ENCODE measurements at places on chromosomes 6 and 20. TPM values are rescaled to one million over a fixed set of nuclear protein-coding genes. Genes with fewer than 3 reads are reported as not detected.
A peak's percentile ranks its signal among the peaks of the same experiment; 100 is the strongest.

GRCh38 chr6:143323729-143324470 is 126.6 kb downstream of the ADAT2 start:
- no peaks in the 10 kb centered on the region for H3K27me3 ChIP-seq
- H3K27ac ChIP-seq, result no peak overlapping the region
- no peak for DNase-seq
- H3K4me1 ChIP-seq, result no peaks in the 10 kb centered on the region
- H3K4me3 ChIP-seq, result no peak overlapping the region

- no peaks in the 10 kb centered on the region for H3K4me1 ChIP-seq
- no peak for DNase-seq
- H3K27me3 ChIP-seq, result no peaks in the 10 kb centered on the region
- no peak overlapping the region for H3K27ac ChIP-seq
These were observed 2.7 kb downstream of the CDC5L start for GRCh38 chr6:44390158-44390683.

DNA sequence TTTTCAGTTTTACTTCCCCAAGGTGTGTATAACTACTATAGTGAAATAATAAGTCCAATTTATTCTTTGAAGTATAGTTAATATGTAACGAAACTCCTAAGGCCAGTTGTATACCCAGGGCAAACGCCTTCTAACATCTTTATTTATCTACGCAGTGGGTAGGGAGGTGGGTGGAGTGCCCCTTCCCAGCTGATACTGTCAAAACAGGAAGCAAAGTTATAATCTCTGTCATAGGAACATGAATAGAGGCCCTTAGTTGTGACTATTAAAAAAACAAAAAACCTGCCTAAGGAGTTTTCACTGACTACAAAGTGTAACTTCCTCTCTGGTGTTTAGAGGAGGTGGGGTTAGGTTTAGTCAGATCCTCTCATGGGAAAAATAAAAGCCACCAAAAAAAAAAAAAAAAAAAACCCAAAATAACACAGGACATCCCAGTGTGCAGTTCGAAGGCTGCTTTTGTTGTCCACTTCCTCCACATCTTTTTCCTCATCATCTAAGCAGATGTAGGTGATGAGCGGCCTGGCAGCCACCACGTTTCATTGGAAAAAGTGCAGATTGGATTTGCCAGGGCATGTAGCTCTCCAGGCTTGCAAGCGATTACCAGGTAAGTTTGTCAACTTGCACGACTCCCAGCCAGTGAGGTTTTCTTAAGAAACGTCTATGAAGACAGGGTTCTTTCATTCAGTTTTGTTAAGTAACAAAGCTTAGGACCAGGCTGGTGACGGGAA is 58.7 kb downstream of the UTRN start:
- DNase-seq, result no peak
- no peaks in the 10 kb centered on the region for H3K36me3 ChIP-seq
- no peak overlapping the region for H3K4me3 ChIP-seq
- H3K27me3 ChIP-seq, result no peaks in the 10 kb centered on the region
- H3K4me1 ChIP-seq, result peaks cover 5% of the 10 kb centered on the region

- no peak overlapping the region for H3K4me3 ChIP-seq
- H3K27me3 ChIP-seq, result peaks cover 54% of the 10 kb centered on the region
- H3K4me1 ChIP-seq, result peaks cover 15% of the 10 kb centered on the region
- DNase-seq, result no peak
- H3K27ac ChIP-seq, result no peak overlapping the region
These were observed 32.6 kb downstream of the SF3B5 start for GRCh38 chr6:144062786-144063185.

- H3K27me3 ChIP-seq, result no peaks in the 10 kb centered on the region
- no peak overlapping the region for H3K27ac ChIP-seq
- peaks cover 16% of the 10 kb centered on the region for H3K36me3 ChIP-seq
- DNase-seq, result no peak
These were observed 25.3 kb downstream of the AAR2 start for GRCh38 chr20:36261389-36262105.

DNA sequence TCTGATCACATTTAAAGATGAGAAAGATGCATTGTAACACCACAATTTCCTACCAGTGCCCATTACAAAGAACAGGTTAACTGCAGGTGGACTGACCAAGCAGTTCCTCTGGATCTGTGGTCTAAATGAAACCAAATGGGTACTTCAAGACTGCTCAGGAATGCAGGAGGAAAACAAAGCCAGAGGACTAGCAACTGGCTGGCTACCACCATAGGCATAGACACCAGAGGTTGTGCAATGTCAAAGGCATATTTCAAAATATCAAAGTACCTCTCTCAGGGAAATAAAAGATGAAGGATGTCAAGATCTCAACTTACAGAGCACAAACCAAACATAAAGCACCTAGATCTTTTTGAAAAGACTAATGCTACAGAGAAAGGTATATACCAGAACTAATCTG is 65.5 kb downstream of the GMDS start:
- H3K27me3 ChIP-seq, result no peaks in the 10 kb centered on the region
- no peak for DNase-seq
- H3K36me3 ChIP-seq, result no peaks in the 10 kb centered on the region
- no peaks in the 10 kb centered on the region for H3K4me1 ChIP-seq
- H3K27ac ChIP-seq, result no peak overlapping the region
- H3K4me3 ChIP-seq, result no peak overlapping the region

DNA sequence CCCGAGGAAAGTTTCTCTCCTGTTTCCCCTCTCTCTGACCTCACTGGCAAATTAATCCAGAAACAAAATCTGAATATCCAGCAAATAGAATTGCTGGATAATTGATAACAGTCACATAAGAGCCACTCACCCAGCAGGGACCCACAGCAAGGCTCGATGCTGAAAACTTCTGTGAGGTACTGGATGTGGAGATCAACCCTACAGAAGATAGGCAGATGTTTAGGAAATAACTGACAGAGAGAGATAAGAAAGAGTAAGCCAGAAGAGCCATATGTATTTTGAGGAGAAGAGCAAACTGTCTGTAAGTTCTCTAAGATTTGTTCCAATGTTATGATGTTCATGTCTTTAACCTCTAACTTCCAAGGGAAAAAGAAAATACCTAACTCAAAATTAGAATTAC is 59.7 kb downstream of the PKHD1 start:
- H3K27ac ChIP-seq, result no peak overlapping the region
- H3K27me3 ChIP-seq, result no peaks in the 10 kb centered on the region

GRCh38 chr6:31162463-31163165 is 4.2 kb downstream of the TCF19 start:
- H3K4me1 ChIP-seq, result peaks cover 18% of the 10 kb centered on the region
- H3K27ac ChIP-seq, result no peak overlapping the region
- no peaks in the 10 kb centered on the region for H3K27me3 ChIP-seq
- peak; percentile 13 for DNase-seq
- H3K4me3 ChIP-seq, result no peak overlapping the region
- peaks cover 13% of the 10 kb centered on the region for H3K36me3 ChIP-seq

DNA sequence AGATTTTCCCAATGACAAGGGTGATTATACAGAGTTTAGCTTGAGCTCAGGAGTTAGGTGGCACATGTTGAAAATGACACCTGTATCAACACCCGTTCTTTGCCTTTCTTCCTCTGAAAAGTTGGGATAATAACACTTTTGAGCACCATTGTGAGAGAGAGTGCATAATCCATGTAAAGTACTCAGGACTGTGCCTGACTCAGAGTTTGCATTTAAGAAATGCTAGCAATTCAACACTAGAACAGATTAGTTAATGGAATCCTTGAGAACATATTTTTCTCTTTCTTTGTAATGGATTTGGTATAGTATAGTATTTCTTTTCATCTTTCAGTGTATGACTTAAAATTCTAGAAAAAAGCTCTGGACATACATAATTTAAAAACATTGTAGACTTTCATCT is 449.2 kb downstream of the GJA1 start:
- H3K4me1 ChIP-seq, result no peaks in the 10 kb centered on the region
- no peak overlapping the region for H3K4me3 ChIP-seq
- DNase-seq, result no peak
- no peak overlapping the region for H3K27ac ChIP-seq
- no peaks in the 10 kb centered on the region for H3K36me3 ChIP-seq

GRCh38 chr6:73696966-73697655 is 1.1 kb downstream of the CD109 start:
- H3K27me3 ChIP-seq, result no peaks in the 10 kb centered on the region
- no peaks in the 10 kb centered on the region for H3K36me3 ChIP-seq
- peak overlapping the region; percentile 86 for H3K27ac ChIP-seq
- H3K4me1 ChIP-seq, result peaks cover 14% of the 10 kb centered on the region

- no peaks in the 10 kb centered on the region for H3K36me3 ChIP-seq
- no peaks in the 10 kb centered on the region for H3K4me1 ChIP-seq
- no peak for DNase-seq
- H3K27me3 ChIP-seq, result no peaks in the 10 kb centered on the region
These were observed 223.1 kb upstream of the AGPAT4 start for GRCh38 chr6:161496941-161497340.

DNA sequence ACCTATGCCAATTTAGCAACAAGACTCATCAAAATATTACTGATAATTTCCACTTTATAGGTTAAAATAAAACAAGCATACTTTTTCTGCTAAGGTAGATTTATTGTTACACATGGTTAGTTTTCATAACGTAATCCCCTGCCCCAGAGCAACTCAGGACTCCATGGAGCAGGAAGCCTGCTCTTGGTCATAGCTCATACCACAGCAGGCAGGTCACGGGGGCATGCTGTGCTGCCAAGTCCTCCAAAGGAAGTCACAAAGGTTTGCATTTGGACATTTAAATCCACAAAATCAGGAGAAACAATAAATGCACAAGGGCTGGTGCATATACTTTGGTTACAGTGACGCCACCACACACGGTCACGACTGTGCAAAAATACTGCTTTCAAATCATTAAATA is 12.5 kb downstream of the GZF1 start:
- no peaks in the 10 kb centered on the region for H3K27me3 ChIP-seq
- H3K4me3 ChIP-seq, result no peak overlapping the region
- H3K36me3 ChIP-seq, result peaks cover 24% of the 10 kb centered on the region
- no peaks in the 10 kb centered on the region for H3K4me1 ChIP-seq
- H3K27ac ChIP-seq, result no peak overlapping the region

GRCh38 chr20:36202891-36203338 is 33.4 kb upstream of the AAR2 start:
- DNase-seq, result peak; percentile 19
- no peak overlapping the region for H3K27ac ChIP-seq
- peaks cover 7% of the 10 kb centered on the region for H3K4me1 ChIP-seq
- H3K36me3 ChIP-seq, result peaks cover 73% of the 10 kb centered on the region

DNA sequence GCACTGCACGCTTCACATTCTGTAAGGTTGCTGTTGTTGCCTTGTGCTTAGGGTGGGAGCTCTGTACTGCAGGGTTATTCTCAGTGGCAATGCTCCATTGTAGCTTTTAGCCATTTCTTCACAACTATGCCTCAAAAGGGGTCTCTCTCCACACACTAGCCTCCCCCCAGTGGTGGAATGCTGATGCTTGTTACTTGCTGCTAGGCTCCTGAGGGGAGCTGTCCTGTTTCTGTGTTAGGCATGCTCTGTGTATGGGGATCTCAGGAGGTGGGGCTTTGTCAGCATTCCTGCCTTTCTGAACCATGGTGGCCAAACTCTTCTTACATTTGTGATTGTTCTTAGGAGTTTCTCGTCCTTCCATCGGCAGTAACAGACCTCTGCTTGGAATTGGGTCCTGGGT is 18.8 kb downstream of the TMEM170B start:
- H3K27ac ChIP-seq, result no peak overlapping the region
- H3K4me3 ChIP-seq, result no peak overlapping the region
- H3K4me1 ChIP-seq, result no peaks in the 10 kb centered on the region
- no peaks in the 10 kb centered on the region for H3K36me3 ChIP-seq
- no peaks in the 10 kb centered on the region for H3K27me3 ChIP-seq

DNA sequence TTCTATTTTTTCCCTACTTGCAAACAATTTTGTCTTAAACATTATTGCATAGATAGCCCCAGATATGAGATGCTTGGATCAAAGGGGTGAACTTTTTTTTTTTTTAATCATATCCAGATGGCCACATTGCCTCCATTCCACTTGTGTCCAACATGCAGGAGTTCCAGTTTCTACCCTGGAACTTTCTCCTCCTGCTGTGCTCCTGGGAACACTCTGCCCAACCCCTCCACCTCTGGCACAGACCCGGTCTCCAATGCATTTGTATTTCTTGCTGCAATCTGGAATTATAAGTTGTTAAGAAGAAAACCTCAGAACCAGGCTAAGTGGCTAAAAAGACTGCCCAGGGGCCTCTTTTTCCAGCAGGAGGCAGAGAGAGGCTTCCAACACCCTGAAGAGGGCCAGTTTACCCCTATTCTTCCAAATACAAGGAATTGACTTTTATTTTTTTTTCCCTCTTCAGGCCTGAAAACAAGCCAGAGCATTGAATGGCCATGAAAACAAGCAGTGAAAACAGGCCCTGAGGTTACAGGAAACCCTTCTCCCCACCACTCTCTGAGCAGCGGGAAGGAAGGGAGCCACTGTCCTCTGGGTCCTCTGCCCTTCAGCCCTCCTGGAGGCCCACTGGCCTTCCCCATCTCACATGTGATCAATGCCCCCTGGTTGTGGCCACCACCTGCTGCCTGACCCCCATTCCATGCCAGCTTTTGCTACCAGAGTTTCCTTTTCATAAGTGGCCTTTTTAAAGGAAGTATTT is 44.3 kb downstream of the PDYN start:
- no peak overlapping the region for H3K4me3 ChIP-seq
- H3K27me3 ChIP-seq, result peaks cover 8% of the 10 kb centered on the region
- H3K36me3 ChIP-seq, result no peaks in the 10 kb centered on the region
- H3K27ac ChIP-seq, result peak overlapping the region; percentile 37
- DNase-seq, result no peak

DNA sequence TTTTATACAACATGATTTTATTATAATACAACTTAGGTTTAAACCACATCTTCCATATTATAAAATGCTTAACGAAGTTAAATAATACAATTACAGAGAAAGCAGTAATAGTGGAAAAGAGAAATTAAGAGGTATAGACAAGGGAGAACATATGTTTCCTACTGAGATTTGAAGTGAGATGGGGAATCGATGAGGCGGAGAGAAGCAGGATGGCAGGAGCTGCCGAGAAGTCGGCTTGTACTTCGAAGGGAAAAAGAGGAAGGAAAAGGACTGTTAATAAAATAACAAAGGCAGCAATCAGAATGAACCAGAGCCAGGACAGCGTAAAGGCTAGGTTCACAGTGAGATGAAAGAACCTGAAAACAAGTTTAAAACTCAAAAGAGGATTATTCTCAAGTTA is 15.4 kb downstream of the FBXL4 start:
- no peaks in the 10 kb centered on the region for H3K4me1 ChIP-seq
- H3K4me3 ChIP-seq, result no peak overlapping the region
- no peak for DNase-seq
- H3K27me3 ChIP-seq, result no peaks in the 10 kb centered on the region
- H3K36me3 ChIP-seq, result no peaks in the 10 kb centered on the region

DNA sequence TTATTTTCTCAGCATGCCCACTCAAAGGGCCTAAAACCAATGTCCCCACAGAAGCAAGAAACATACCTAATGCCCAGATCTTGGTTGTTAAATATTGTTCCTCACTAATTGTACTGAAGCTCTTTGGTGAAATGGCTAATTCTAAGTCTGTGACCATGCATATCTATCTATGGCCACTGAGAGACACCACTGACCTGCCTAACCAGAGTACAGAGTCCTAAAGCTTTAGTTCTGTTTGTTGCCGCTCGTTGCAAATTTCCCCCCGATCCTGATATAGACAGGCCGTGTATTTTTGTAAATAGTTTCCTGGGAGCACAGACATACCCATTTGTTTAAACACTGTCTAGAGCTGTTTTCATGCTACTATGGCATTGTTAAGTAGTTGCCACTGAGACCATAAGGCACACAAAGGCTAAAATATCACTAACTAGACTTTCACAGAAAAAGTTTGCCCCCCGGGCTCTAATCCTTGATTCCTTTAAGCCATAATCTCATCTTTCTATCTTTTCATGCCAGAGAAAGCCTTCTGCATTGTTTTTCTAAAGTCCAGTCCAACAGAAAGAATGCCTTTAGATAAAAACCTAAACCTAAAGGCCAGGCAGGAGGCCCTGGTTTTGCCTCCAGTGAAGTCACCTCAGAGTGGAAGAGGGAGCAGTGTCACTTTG is 48.7 kb downstream of the DNAAF9 start:
- no peaks in the 10 kb centered on the region for H3K27me3 ChIP-seq
- H3K4me3 ChIP-seq, result no peak overlapping the region
- no peak overlapping the region for H3K27ac ChIP-seq

Gene NRN1
- total RNA-seq, result 27.4 TPM

Gene CABLES2
- total RNA-seq, result 4.0 TPM

Gene SPINT3
- not detected for total RNA-seq

Gene UBE2C
- total RNA-seq, result 7.1 TPM

All from spinal cord (tissue), 10 donors.